ENCODE measurements at places on chromosomes 11 and 22.

DNA sequence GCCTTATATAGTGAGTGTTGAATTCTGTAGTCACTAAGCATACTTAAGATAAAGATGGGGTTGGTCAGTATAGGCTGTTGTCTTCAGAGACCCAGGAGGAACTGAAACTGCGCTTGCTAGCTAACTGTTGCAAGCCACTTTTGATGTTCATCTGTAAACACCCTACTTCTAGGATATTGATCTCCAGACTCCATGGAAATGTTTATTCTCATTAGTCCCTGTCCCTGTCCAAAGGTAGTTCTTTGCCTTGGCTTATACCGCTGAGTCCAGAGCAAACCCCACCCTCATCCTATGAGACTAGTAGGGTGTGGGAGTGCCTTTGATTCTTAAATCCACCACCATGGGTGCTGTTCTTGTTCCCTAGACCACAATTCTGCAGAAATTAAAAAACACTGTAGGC lies 36.4 kb downstream of the DEPDC5 start:
- no peak for DNase-seq

GRCh38 chr22:30984317-30984716 lies 15.3 kb downstream of the TUG1 start:
- DNase-seq = no peak

DNA sequence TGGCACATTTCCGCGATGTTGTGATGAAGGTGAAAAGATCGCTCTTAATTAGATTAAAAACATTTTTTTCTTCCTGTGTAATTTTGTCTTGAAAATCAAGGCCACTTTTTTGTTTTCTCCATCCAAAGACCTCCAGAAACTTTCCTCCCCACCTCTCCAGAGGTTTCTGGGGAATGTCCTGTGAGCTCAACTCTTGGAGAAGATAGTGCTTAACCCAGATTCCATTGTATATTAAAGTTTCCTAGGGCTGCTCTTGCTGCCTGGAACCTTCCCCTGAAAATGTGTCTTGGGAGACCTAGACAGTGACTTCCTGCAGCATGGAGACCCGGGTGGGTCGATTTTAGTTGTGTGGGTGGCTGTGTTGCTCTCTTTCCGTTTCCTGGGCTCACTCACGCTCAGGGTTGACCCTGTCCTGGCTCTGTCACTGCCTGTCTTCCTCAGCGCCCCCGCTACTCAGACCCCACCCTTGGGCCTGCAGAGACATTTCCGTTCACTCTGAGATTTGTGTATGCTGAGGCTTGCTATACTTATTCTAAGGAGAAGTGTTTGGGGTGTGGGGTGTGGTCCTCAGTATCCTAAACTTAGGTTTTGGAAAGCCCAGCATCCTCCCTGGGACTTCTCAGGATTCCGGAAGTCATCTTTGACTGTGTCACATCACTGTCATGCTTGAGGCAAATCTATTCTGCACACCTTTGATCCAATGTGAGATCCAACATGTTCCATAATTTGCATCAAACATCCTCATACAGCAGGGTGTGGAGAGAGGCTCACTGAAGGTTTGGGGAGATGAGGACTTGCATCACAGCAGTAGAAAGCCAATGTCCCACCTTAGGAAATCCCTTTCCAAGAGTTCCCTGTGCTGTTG lies 47.2 kb downstream of the KCNQ1OT1 start:
- DNase-seq = no peak

DNA sequence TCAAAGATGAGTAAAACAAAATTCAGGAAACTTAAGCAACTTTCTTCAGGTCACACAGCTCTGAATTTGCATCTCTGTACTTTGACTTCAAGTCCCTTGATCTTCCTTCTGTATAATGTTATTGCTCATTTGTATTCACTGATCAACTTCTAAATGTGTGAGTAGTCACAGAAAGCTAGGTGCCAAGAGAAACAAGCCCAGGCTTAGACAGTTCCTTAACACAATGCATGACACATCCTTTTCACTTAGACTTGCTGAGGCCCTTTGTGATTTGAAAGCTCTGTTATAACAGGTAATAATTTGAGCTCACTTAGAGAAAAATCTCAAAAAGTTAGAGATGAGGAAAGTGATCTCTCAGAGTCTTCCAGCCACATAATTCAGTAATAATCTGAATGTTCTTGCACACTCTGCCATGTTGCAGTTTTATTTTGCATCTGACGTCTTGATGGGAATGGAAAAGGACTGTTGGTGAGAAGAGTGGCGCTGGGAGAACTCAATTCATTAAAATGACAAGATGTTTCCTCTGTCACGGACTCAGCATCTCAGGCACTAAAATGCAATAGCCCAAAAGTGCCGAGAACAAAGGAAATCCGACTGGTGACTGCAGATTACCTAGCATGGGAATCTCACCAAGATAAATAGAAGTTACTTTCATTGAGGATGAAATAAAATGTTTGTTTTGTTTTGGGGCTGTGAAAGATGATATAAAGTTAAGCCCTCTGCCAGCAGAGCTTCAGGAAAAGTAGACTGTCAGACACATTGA lies 665.3 kb downstream of the OPCML start:
- DNase-seq = no peak

DNA sequence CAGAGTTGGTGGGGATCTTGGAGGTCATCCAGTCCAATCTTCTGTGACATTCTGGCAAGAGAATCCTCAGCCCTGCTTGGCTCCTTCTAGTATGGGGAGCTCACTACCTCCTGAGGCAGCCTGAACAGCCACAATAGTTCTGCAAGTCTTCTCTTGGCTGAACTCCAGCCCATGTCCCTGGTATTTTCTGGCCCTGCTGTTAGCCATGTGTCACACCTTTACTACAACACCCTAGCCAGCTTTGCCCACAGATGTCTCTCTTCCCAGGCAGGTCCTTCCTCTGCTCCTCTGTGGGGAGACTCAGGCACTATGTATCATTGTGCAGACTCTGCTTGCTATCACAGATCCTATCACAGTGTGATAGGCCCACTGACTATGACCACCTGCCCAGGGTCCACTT lies 297.7 kb downstream of the CTTN start:
- no peak for DNase-seq

DNA sequence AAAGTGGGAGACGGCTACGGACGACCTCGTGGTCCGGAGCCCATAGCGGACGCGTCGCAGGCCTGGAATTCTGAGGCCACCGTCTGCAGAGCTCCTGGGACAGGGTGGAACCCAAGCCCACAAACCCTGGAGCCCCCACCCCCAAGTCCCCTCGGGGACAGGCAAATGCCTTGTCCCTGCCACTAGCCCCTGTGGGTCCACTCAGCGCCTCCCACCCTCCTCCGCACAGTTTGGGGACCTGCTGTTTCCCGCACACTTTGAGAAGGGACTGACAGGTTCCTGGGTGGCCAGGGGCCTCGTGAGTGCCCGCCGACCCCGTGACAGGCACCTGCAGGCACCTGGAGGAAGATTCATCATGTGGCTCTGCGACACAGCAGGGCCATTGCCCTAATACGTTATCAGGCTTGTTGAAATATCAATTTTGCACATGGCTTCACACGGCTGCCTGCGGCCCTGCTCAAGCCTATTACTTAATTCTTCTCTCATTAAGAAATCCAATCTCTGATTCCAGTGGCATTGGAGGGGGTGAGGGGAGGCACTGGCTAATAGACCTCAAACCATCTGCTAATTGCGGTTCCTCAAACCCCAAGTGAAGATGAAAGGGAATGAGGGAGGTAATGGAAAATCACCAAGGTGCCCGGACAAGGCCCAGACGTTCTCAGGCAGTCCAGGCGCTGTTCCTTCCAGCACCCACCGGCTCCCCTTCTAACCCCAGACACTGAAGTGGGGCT lies 672.5 kb downstream of the BRD1 start:
- DNase-seq = no peak

- no peak for DNase-seq
Measured at GRCh38 chr22:47573141-47573540, 810.7 kb downstream of the TBC1D22A start.

Measured in Kasumi-1 (cell line).